ENCODE measurements at places on chromosomes 1 and 21.

GRCh38 chr1:157113106-157113505 lies 13.5 kb upstream of the ETV3L start:
- no peak for DNase-seq

GRCh38 chr1:56844545-56845136 lies 10.0 kb upstream of the C8A start:
- DNase-seq: no peak

GRCh38 chr1:155591770-155592169 lies 18.2 kb upstream of the MSTO1 start:
- no peak for DNase-seq

GRCh38 chr1:46656643-46657042 lies 11.5 kb downstream of the ATPAF1 start:
- no peak for DNase-seq

DNA sequence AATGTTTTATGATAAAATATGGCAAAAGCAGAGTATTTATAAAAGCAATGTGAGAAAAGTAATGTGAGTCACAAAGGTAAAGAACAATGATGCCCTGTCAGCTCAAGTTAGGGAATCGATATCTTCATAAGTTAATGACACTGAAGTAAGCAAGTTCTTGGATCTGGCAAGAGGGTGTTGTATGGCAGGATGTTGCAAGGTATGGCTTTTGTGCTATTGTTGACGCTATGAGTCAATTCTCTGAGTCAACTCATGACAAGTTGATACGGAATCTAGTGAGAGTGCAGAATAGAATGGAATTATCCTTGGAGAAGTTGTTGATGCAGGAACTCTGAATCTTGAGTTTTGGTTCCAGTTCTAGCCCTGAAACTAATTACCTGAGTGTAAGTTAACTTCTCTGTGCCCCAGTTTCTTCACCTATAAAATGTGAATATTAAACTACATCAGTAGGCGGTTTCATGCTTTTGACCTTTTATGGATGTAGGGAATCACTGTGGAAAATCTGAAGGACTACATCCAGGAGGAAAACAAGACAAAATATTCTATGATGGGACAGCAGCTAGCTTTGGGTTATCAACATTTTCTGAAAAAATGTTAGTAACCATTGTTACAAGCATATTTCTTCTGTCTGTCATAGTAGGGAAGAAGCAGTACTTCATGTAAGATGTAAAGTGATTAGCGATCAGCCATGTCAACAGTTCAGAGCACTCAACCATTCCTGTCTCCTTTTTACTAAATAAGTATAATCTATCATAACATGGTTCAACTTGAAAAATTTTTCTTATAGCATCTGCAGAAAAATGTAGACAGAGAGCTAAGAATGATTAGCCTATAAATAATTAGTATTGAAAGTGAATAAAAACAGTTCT lies 96.9 kb downstream of the ATP6V1G3 start:
- DNase-seq: no peak

DNA sequence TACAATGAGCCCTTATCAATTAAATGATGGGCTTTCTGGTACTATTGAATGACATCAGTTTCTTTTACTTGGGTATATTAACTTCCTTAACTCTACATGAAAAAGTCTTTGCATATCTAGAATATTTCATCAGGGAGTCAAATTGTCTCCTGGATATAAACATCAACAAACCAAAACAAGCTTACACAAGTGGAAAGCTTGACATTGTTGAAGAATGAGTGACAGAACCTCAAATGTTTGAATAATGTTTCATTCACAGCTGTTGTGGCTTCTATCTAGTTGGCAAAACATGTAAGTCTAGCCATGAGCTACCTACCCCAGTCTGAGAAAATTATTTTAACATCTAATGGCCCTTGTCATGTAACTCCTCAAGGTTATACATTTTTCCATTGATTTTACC lies 604.8 kb upstream of the ADAMTS5 start:
- DNase-seq: no peak

GRCh38 chr1:4306559-4307467 lies 347.6 kb upstream of the AJAP1 start:
- DNase-seq: no peak

DNA sequence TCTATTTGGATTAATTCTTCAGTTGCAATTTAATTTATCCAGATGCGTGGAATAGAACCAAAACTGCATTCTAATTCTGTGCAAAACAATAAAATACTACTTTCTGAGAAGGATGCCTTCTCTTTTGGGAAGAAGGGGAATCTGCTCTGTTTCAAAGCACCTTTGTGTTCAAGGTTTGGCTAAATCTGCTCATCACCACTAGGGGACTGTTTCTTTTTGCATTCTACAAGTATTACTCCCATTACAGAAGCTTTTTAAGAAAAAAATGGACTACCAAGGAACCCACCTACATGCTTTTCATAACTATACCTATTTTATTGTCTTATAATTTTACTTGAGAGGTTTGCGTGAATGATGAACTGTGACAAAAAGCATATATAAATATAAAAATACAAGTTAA lies 18.2 kb downstream of the MRPS6 start:
- DNase-seq: no peak

GRCh38 chr1:243742819-243743218 lies 107.2 kb downstream of the AKT3 start:
- no peak for DNase-seq

DNA sequence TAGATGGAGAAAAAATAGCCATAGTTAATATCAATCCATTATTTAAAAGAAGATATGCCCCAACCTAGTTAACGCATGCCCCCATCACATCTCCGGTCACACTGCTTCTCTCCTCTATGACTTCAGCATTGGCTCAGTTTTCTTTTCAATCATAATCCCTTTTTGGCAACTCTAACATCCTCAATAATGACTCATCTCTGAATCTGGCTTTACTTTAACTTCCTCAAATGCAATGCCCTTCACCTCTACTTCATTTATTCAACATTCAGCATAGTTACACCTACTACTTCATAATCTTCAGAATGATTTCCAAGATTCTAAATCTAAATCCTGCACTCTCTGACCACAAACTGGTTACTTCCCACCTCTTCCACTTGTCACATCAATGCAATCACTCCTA lies 417.3 kb downstream of the USH2A start:
- DNase-seq: no peak

DNA sequence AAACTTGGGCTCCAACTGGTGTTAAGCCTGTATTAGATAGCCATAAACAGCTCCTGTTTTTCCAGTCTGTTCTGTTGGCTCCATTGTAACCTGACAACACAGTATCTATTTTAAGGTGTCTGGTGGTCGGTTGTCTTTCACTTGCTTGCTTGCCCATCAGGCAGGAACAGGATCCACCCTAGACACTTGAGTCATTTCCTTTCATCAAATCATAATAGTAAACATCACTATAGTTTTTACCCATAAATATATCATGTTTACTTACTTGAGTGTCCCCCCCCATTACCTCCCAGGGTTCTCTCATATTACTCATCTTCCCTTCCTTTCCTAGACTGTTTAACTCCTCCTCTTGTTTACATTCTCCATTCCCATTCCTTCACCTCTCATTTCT lies 2.9 kb downstream of the DDI2 start:
- DNase-seq: no peak

- DNase-seq: no peak
Observed at GRCh38 chr1:209862391-209863356, 34.9 kb downstream of the UTP25 start.

- DNase-seq: no peak
Observed at GRCh38 chr1:100670083-100670482, 49.5 kb upstream of the VCAM1 start.

GRCh38 chr1:224435318-224435763 lies 744 bp upstream of the WDR26 start:
- no peak for DNase-seq

GRCh38 chr1:80218112-80218511 lies 1211.6 kb upstream of the ADGRL4 start:
- DNase-seq: no peak

- DNase-seq: no peak
Observed at GRCh38 chr21:43287795-43288755, 119.3 kb downstream of the CRYAA start.

- no peak for DNase-seq
Observed at GRCh38 chr1:41486371-41487125, 2.1 kb upstream of the EDN2 start.

- no peak for DNase-seq
Observed at GRCh38 chr1:11924334-11925195, 1.7 kb downstream of the KIAA2013 start.

DNA sequence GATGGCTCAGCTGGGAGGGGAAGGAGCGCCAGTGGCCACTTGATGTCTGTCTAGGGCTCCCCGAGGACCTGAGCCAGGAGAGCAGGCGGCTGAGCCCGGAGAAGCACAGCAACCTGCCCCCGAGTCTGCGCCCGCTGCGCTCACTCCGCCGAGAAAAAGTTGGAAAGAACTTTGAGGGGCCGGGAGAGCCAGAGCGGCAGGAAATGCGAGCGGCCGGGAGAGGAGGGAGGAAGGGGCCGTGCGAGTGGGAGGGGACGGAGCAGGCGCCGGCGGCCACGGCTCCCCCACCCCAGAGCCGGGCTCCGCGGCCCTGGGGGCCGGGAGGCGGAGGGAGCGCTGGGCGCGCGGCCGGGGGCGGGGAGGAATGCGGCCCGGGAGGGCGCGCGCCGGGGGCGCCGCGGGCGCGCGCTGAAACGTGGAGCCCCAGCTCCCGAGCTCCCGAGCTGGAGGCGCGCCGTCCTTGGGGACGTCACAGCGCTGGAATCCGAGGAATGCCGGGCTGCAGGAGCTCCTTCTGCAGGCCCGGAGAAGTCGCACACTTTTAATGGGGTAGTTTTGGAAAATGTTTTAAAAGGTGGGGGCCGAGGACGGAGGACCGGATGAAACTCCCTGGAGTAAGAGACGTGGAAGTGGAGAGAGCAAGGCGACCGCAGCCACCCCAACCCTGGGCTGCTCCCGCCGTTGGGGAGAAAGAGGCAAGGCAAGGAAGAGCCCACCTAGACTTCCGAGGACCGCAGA lies at the start of gene PTPN14:
Gene PTPN14 (minus strand): TSS at position 167 of the 738 bp plus-strand sequence. CDS start 86,799 bp downstream, outside the sequence.
- DNase-seq: no peak

DNA sequence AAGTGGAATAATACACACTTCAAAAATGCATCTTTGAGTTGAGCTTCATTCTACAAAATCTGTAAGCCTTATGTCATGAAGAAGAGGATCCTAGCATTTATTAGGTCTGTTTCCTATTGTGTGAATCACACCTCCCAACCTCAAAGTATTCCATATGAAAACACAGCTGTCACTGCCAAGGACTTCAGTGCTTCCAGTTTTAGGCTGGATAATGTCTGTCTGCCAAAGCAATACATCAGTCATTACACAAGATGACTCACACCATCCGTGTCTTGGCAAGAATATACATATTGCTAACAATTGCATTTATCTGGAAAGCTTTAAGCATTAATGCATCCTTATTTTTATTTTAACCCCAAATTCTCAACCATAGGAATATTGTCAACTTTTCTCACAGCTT lies 125.7 kb upstream of the TMPRSS15 start:
- DNase-seq: no peak

GRCh38 chr1:17333081-17333480 lies 25.1 kb downstream of the PADI4 start:
- DNase-seq: no peak

DNA sequence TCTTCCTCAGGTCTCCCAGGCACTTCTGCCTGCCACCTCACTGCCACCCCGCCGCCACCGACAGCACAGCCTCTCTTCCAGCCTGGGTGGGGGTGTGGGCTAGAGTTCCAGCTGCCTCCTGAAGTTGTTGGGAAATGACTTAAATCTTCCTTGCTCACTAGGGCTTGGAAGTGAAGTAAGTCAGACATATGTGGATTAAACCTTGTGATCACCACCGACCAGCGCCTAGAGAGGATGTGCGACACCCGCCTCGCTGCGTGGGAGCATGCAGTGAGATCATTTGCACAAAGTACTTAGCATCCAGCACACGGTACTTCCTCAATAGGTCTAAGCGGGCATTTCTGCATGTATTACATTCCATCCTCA lies 71.4 kb upstream of the FAM20B start:
- DNase-seq: no peak

- DNase-seq: no peak
Observed at GRCh38 chr1:16918371-16918770, 3.4 kb upstream of the CROCC start.

DNA sequence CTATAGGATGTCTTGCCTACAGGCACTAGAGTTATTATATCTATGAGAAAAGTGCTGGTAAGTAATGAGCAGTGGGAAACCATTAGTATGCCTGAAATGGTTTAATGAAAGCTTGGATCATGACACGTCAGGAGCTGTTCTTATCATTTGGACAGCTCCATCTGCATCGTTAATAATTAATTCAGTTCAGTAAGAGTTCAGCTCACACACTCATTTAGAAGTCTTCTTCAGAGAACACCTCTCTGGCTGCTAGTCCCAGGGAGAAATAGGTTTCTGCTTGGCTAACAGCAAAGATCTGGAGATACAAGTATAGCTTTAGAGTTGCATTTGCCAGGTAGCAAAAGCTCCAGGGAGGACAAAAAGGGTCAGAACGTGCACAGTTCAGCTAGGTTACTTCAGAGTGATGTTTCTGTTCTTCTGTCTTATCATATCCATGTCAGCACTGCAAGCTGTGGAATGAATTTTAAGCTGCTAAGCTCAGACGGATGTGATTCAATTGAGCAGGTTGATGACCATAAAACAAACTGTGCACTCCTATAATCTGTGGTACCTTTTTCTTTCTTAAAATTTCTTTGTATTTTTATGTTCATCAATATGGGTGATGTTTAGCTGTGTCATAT lies 173.6 kb downstream of the ADGRL2 start:
- no peak for DNase-seq

- DNase-seq: no peak
Observed at GRCh38 chr1:18944810-18945209, 11.7 kb downstream of the IFFO2 start.

DNA sequence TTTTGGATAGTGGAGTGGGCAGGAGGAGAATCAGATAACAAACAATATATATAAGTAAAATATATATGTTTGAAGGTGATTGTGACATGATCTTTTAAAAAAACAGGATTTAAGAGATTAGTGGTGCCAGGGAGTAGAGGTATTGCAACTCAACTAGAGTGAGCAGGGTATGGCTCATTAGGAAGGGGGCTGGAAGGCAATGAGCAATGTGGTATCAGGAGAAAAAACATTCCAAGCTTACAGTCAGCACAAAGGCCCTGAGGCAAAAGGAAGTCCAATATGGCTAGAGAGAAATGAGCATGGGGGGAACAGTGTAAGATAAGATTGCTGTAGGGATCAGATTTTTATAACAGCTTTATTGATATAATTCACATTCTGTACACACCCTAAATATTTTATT lies 5.3 kb upstream of the GADD45A start:
- DNase-seq: no peak

- DNase-seq: no peak
Observed at GRCh38 chr1:223707256-223708000, 4.9 kb upstream of the CAPN2 start.

GRCh38 chr1:186703209-186703766 lies 23.1 kb upstream of the PTGS2 start:
- no peak for DNase-seq

DNA sequence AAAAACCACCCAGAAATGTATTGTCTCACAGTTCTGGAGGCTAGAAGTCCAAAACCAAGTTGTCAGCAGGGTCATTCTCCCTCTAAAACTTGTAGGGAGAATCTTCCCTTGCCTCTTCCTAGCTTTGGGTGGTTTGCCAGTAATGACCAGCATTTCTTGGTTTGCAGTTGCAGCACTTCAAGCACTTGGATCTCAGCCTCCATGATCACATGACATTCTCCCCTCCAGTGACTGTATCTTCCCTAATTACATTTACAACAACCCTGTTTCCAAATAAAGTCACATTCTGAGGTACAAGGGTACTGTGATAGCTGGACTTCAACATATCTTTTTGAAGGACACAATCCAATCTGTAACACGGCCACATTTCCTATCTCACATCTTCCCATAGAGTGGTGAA lies 37.2 kb downstream of the EVI5 start:
- no peak for DNase-seq
